GM12891 (cell line): ENCODE measurements at places on chromosomes 1 and 21.

DNA sequence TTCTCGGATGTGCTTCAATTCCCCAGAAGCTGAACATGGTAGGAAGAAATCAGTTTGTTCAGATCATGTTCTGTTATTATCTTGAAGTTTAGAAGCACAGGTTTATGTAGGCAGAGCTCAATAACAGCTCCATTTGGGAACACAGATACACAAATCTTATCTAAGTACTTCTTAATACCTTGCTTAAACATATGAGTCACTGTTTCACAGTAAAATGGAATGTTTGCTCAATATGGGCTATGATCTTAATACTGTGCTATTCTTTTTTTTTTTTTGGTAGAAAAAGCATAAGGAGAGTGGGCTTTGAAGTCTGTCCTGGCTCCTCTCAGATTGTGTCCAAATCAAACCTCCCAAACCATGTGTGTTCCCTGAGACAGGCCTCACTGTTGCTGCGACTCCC, 13.4 kb downstream of the PROK1 start:
- DNase-seq, result no peak

DNA sequence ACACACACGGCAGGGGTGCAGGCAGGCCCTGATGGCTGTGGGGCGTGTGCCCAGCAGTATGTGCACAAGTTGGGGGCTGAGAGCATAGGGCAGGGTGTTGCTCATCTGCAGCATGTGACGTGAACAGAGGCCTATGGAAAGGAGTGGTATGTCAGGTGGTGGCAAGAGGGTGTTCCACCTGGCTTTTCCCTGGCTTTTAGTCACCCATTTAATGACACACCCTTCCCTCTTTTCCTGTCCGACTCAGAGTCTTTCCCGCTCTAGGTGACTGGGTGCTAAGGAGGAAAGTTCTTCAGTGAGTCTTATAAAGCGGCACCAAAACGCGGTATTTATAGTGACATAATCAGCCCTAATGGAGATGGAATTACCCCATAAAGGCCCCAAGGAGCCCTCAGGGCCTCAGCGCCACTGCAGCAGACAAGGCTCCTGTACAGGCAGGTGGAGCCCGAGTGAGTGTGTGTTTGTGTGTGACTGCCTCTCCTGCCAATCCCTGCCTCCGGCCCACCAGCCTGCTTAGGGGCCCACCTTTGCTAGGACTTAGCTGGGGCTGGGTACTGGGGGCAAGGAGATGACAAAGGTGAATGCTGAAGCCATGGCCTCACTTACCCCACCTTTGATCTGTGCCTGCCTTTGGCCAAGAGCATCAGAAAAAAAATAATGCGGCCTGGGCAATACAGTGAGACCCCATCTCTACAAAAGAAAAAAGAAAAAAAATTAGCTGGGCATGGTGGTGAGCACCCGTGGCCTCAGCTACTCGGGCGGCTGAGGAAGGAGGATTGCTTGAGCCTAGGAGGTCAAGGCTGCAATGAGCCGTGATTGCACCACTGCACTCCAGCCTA, 3.3 kb upstream of the EPHA2 start:
- DNase-seq, result no peak

DNA sequence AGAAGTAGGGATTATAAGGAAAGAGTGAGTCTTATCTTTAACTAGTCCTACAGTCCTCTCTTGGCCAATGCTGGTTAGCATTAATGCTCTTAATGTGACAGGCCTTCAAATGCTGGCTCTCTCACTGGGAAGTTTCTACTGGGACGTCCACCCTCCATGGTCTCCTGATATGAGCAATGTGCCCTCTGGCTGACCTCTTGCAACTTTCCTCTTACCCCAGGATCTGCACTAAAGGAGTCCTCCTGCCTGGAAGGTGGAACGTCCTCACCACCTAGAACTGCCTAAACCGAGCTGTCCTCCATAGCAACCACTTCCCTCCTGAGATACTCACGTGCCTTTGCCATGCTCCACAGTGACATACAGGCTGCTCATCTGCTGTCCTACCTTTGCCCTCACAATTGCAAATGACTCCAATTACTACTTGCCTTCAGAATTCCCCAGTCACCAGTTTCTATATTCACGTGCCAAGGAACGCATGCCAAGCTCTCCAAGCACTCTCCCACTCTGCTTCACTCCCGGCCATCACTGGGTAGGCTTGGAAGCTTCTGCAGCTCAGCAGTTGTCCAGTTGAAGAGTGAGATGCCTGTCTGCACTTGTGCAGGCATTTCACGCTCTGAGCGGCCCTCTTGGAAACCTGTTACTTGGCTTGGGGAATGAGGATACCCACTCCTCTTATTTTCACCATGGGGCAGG, 404.7 kb downstream of the RRAGC start:
- no peak for DNase-seq

DNA sequence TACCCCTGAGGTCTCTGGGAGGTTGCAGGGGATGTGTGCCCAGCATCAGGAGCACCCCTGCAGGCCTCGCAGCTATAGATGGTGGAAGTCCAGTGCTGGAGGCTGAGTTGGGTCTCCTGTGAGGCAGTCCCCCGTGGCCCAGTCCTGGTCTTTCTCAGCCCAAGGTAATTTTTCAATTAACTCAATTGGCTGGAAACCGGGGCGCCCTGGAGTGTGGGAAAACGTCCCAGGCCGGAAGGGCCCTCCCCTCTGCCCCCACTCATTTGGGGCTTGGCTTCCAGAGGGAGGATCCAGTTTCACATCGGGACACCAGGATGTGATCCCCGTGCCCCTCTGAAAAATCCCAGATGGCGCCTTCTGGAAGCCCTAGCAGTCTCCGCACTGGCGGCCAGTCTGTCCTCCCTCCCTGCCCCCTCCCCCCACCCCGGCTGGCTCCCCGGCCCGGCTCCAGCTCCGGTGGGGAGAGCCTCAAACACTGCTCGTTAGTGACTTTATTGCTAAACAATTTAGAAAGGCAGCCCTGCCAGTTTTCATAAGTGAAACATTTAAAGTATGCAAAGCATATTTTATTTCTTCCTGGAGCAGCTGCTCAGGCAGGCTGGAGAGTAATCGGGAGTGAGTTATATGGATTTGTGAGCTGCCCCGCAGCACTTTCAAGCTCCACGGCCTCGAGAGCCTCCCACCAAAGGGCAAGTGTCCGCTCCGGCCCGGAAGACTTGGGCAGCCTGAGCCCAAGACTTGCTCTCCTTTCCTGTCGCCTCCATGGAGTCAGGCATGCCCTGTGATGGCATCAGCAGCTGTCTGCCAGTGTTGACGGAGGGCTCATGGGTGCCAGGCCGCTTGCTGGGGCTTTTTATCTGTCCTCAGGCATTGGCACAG, 208.2 kb upstream of the TMEM51 start:
- no peak for DNase-seq

DNA sequence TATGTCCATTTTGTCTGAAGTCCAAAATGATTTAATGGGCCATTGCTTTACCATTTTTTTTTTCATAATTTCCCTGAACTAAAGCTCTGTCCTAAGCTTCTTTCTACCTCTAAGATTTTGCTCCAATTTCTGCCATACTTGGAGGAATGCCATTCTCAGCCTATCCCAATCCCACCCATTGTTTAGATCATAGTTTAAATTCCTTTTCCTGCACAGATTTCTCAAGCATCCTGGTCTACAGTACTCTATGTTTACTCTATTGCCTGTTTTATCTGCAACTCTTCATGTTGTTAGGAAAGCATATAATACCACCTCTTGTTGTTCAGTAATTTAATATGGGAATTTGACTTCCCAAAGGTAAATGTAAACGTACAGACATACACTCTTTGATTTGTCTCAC, 30.8 kb downstream of the ADAMTS1 start:
- no peak for DNase-seq

- no peak for DNase-seq
Observed at GRCh38 chr1:174448974-174449373, 1.2 kb downstream of the GPR52 start.
